Kidney tubule cell (primary cell): ENCODE measurements at places on chromosomes 16 and 17.

- DNase-seq, result peak; percentile 32
These were observed 6.7 kb downstream of the BAHCC1 start for GRCh38 chr17:81401723-81402529.

DNA sequence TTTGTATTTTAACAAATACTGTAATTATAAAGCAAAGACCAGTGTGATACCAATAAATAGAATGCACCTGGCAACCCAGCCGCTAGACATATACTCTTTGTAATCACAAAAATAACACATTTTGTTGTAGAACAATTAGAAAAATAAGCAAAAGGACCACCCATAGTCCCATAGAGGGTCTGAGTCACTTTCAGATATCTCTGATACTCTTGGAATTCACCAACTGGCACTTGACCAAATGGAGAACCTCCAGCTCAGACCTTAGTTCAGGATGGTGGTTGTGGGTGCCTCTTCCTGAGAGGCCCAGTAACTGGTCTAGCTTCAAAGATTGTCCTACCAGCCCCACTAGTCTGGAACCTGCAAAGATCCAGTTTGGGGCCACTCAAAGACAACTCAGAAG, 789 bp upstream of the TERF2 start:
- DNase-seq, result no peak

- DNase-seq, result peak; percentile 75
These were observed 60.0 kb upstream of the MPHOSPH6 start for GRCh38 chr16:82229800-82230619.

GRCh38 chr16:86354641-86355513, 155.4 kb upstream of the FOXF1 start:
- no peak for DNase-seq

GRCh38 chr16:76931186-76931585, 259.8 kb upstream of the MON1B start:
- peak; percentile 62 for DNase-seq

GRCh38 chr17:43559161-43559816, 13.1 kb upstream of the ETV4 start:
- DNase-seq, result no peak

DNA sequence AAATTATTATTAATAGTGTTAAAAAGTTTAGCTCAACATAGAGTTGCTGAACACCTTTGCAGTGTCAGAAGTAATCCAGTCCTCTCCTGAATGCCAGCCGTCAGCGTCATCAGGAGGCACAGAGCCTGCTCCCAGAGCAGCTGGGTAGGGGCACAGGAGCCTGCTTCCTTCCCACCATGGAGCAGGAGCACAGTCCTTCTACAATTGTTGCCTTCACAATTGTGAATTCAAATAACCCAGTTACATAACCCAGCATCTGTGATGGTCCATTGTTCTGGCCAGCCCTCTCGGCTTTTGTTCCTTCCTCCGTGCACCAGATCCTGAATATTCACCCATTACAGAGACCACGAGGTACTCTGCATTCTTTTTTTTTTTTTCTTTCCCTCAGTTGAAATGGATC, 393.9 kb upstream of the MAF start:
- DNase-seq, result no peak

GRCh38 chr17:38454532-38454931, 26.3 kb downstream of the ARHGAP23 start:
- DNase-seq, result peak; percentile 82

DNA sequence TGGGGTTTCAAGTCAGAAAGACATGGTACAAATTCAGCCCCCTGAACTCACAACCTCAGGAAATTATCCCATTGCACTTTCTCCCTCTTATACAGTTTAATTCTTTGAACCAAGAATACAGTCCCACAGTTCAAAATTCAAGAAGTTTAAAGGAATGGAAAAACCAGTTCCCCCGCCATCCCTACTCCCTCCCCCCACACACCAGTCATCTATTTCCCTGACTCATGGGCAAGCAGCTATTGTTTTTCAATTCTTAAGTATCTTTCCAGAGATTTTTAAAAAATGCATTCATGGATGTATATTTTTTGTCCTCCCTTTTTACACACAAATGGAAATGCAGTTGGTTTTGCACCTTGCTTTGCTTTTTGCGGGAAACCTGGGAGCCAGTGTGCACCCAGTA, 7.3 kb downstream of the SYCE1L start:
- no peak for DNase-seq

DNA sequence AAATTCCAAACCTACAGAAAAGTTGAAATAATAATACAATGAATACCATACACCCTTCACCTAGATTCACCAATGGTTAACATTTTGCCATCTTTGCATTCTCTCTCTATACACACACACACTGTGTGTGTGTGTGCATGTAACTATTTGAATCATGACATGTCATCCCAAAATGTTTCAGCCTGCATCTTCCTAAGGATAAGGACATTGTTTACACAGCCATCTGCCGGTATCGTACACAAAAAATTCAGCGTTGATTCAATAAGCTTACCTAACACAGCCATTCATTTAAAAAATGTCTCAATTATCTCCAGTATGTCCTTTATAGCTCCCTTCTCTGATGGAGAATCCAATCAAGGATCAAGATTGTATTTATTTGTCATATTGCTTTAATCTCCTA, 3.9 kb downstream of the MXRA7 start:
- no peak for DNase-seq

DNA sequence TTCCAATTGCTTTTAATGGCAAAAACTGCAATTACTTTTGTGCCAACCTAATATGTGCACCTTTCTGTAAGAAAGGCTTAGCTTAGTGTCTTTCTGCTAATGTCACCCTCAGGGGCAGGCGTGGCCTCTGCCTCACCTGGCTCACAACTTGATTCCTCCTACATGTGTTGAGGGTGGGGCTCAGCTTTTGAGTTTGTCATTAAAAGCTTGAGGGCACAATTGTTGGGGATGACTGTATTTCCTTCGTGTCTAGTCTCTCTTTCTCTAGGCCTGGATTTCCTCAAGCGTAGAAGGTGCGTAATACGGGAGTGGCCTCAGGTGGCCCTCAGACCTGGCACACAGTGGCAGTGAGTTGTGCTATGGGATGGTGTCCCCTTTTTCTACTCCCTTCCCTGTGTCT, 94.4 kb downstream of the CLEC16A start:
- DNase-seq, result peak; percentile 77

DNA sequence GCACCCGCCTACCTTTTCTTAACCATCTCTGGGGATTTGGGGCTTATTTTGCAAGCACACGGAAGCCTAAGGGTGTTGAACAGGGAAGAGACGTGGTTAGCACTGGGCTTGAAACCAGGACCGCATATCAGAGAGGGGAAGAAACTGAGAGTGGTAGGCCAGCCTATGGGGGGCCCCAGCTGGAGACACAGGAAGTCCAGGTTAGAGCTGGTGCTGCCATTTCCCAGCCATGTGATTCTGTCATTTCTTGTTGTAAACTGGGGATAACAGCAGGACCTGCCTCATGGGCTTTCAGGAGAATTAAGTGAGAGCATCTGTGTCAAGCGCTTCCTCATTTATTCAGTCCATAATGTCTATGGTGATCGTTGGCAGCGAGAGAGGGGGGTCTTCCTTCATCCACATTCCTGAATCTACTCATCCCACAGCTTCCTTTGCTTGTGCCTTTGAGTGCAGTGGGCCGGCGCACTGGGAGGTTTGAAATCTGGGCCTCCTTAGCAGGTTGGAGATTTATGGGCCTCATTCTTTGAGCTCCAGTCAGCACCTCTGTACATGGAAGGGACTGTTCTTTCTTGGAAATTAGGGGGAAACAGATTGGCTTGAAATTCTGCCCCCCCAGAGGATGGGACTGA, 20.1 kb downstream of the NKD1 start:
- no peak for DNase-seq

DNA sequence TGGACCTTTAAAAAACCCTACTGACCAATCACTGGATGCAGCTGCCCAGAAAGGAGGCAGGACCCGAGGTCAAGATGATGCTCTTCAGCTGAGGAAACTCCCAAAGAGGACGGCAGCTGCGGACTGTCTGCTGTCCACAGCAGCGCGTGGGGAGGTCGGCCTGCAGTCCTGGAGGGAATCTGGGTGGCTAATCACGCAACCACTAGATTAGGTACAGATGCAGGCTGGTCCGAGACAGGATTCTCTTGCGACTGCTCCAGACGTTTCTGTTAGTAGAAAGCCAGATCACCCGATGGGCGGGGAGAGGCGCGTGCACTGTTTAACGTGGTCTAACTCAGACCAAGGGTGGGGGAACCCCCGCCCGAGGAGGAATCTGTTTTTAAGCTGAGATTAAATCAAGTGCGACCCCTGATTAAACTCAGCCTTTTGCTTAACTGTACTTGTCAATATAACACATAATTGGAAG, 8.8 kb downstream of the CTRB2 start:
- DNase-seq, result no peak

DNA sequence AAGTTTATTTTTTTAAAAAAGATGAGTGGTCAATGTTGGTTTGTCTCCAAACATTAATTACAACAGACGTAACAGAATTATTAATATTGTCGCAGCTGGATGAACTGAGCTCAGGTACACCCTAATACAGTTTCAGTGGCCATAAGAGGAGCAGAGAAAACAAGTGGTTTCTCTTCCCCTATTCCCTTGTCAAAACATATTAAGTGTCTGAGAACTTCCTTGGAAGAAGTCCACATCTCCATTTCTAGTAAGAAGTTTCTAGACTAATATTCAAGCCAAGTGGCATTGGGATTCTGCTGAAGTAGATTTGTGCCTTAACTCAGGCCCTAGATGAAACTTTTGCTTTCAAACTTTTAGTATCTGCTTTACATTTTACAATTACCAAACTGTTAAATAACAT, 47.7 kb downstream of the GNA13 start:
- DNase-seq, result no peak

DNA sequence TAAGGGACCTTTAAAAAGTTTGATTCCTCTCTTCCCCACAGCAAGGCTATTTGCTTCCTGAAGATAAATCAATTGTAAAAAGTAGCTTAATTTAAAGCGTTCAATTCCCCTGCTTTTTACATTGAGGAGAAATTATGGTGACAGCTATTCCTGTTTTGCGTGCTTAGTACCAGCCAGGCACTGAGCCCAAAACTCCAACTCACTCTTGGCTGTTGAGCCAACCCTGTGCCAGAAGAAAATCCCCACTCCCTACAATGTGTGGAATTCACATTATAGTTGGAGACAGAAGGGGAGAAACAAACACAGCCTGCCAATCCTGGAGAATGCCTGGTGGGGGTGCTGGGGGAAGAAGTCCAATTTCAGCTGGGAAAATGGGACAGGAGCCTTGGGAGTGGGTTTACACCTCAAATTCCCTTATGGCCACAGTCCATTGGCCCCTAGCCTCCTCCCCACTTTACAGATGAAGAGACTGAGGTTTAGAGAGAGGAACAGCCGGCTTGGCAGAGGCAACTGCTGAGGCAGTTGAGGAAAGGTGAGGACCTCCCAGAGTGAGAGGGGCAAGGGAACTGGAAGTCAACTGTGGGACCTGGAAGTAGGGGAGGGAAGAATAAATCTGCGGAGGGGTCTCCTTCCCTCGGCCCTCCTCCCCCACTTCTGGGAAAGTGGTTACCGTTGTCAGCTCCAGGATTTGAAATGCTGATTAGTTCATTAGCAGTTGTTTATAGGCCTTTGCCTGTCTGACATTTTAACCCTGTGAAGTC, 26.1 kb downstream of the CDH1 start:
- DNase-seq, result no peak

DNA sequence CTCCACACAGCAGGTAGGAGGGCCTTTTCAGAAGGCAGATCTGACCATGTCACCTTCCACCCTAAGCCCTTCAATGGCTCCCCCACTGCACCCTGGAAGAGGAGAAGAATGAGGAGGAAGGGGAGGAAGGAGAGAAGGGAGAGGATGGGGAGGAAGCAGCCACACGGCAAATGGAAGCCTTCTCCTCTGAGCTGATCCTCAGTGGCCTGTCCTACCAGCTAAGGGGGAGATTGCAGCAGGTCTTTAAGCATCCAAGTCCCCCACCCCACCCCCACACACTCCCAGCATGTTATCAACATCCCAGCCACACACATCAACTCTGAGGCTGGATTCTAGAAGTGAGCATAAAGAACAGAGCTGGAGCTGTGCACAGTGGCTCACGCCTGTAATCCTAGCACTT, 46.2 kb upstream of the RBFOX3 start:
- DNase-seq, result no peak

DNA sequence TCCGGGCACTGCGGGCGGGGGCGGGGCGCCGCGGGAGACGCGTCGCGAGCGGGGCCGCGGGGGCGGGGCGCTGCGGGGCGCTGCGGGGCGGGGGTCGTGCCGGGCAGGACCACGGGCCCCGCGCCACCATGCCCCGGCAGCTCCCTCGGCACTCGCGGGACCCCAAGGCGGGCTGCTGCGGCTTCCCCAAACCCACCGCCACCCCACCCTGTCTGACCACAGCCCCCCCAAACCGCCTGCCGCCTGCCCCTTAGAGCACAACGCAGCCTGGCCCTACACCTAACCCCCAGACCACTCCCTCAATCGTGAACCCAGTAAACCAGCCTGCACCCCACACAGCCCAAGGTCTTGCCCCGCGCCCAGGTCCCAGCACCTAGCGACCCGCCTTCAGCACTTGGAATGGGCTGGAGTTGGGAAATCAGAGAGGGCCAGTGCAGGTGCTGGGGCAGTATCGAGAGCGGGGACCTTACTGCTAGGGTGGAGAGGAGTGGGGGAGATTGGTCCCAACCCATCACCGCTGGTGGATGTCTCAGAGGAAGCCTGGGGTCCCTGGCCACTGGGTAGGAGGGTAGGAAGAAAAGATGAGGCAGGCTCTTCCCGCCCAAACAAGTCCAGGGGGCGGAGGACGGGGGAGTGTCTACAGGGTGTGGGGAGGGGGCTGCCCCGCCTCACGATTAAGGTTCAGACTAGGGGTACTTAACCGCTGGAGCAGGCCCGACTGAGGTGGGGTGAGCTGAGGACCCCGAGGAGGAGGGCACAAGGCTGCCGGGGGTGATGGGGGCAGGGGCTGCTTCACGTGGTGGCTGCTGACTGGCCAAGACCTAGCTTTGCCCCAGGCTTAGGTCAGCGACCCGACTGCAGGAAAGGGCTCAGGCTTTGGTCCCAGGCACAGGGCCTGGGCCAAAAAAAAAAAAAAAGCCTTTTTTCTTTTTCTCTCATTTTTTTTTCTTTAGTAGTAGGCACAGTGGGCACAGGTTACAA, 539 bp upstream of the VAMP2 start:
- no peak for DNase-seq

- peak; percentile 39 for DNase-seq
These were observed 11.7 kb upstream of the CNTNAP4 start for GRCh38 chr16:76265434-76266045.

GRCh38 chr16:1470481-1471251, 4.2 kb downstream of the CLCN7 start:
- peak; percentile 53 for DNase-seq

DNA sequence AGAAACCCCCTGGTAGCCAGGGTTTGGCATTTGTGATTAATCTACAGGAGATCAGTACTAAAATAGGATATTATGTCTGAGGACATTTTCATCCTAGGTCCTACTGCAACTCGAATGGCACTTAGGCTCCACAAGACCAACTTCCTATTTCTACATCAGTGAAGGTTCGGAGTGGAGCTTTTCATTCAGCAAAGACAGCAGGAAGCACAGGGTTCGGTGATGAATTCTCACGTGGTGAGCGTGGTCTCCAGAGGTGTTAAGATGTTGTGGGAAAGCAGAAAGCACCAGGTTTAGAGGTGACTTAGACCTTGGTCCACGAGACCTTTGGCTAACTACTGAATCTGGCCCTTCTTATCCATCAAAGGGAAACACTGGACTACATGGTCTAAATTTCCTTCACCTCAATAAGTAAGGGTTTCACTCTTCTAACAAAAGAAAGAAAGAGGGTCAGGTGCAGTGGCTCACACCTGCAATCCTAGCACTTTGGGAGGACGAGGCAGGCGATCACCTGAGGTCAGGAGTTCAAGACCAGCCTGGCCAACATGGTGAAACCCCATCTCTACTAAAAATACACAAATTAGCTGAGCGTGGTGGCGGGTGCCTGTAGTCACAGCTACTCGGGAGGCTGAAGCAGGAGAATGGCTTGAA, 13.9 kb upstream of the HELZ start:
- DNase-seq, result no peak

- DNase-seq, result peak; percentile 47
These were observed 441 bp downstream of the CMTM4 start for GRCh38 chr16:66695935-66696668.
